ENCODE measurements at places on chromosomes 2 and 18.

GRCh38 chr2:127660291-127660578 is 14.3 kb downstream of the GPR17 start:
- no peak for DNase-seq

DNA sequence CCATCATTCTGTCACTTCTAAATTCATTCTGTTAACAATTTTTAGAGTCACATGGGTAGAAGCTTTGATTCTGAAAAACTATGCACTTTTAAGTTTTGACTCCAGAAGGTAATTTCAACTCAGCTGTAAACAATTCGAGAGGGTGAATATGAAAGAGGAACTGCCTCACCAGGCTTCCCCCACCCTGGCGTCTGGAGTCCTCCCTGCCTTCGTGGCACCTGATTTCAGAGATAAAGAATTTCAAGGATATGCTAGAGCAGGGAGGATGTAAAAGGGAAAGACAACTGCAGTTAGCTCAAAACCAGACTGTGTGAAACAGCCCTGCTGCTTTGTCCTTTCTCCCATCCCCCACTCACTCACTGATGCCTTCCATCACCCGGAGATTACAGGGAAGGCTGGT is 40.7 kb downstream of the ONECUT2 start:
- DNase-seq: no peak

DNA sequence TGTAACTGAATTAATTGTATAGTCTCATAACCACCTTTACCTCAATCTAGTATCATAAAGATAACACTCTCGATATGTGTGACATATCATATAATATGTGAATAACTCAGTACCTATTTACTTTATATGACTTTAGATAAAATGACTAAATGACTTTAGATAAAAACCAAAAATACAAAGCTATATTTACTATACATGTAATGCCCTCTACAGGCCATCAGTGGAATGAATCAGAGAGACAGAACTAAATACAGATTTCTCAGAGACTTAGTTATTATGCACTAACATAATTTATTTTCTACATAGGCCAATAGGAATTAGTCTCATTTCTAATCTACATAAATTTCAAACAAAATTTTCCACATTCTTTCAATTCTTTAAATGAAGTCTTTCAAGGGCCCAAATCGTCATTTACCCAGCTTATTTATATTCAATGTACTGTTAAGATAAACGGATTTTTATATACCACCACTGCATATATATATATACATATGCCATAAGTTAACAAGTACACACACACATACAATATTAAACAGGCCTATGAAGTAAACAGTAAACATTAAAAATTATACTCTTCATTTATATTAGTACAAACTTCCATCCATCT is 219.9 kb downstream of the EXOC6B start:
- DNase-seq: no peak

DNA sequence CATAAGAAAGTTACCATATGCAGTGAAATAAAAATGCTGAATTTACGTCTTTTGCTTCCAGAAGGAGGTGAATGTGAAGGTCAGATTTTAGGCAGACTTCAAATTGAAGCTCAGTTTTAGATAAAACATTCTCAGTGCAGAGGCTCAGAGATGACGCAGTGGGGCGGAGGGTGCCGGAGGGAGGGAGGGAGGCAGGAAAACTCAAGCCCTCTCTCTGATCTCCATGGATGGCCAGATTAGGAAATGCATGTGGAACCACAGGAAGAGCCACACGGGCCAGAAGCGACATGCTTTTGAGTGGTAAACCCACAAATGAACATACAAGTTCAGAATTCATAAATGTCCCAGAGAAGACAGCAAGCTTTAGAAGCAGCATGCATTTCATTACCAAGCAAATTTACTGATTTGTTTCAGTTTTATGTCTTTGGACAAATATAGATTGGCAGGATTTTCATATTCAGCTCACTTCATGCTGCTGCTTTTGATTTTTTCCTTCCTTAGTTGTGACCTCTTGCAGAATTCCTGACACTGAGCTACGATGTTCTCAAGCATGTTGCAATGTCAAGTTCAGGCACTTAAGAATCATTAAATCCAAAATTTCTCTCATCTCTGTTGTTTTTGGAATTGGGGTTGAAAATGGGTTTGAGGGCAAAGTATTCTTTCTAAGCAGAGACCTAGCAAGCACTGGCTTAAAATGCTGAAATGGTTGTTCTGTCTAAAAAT is 29.7 kb upstream of the APCDD1 start:
- DNase-seq: no peak

DNA sequence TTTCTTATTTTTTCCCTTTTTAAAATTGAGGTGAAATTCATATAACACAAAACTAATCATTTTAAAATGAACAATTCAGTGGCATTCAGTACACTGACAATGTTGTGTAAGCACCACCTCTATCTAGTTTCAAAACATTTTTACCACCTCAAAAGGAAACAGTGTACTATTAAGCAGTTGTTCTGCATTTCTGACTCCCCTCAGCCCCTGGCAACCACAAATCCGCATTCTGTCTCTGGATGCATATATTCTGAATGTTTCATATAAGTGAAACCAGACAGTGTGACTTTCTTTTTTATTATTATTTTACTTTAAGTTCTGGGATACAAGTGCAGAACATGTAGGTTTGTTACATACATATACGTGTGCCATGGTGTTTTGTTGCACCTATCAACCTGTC is 19.2 kb upstream of the TANK start:
- no peak for DNase-seq

DNA sequence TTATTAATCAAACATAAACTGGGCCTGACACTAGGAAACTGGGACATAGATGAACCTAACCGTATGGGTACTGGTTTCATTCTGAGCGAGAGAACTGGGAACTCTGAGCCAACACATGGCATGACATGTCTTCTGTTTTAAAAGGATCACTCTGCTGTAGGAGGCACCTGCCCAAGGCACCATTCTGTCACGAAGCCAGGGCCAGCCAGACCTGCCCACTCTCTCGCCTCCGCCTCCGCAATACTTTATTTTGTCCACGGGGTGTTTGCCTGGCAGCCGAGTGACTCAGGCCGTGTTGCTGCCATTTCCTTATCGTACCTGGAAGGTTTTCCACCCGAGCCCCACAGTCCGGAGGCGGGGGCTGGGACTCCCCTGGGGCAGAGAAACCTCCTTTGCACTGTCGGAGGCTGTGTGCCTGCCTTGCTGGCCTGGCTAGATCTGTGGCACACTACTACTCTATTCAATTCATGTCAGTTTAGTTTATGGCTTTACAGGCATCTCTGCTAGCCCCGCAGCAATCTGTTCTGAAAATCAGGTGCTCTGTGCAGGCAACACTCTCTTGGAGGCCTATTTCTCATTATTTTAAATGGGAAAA is 120.4 kb upstream of the ACKR3 start:
- no peak for DNase-seq

- DNase-seq: no peak
Measured at GRCh38 chr2:26655611-26656195, 14.5 kb upstream of the CIB4 start.

GRCh38 chr2:64398516-64399129 is 55.3 kb upstream of the LGALSL start:
- no peak for DNase-seq

DNA sequence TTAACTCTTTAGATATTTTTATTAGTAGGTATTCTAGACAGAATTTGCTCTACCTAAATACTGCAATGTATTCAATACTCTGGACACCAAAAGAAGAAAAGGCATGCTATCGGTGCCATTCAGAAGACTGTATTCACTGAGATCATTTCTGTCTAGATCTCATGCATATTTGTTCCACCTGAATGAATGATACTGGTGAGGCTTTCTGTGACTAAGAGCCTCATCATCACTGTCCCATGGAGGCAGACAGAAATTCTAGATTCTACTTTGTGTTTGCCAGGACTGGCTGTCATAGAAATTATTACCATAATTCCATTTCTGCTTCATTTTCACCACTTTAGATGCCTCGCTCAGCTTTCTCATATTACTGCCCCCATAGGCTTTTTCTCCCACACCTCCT is 340.7 kb downstream of the MBD2 start:
- DNase-seq: no peak

GRCh38 chr2:72998724-72999123 is 72.8 kb downstream of the SFXN5 start:
- no peak for DNase-seq

GRCh38 chr2:14675489-14675888 is 43.0 kb downstream of the LRATD1 start:
- no peak for DNase-seq

DNA sequence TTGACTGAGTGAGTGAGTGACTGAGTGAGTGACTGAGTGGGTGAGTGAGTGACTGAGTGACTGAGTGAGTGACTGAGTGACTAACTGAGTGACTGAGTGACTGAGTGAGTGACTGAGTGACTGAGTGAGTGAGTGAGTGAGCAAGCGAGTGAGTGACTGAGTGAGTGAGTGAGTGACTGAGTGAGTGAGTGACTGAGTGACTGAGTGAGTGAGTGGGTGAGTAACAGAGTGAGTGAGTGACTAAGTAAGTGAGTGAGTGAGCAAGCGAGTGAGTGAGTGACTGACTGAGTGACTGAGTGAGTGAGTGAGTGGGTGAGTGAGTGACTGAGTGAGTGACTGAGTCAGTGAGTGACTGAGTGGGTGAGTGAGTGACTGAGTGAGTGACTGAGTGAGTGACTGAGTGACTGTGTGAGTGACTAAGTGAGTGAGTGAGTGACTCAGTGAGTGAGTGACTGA is 11.9 kb downstream of the MAL start:
- no peak for DNase-seq

DNA sequence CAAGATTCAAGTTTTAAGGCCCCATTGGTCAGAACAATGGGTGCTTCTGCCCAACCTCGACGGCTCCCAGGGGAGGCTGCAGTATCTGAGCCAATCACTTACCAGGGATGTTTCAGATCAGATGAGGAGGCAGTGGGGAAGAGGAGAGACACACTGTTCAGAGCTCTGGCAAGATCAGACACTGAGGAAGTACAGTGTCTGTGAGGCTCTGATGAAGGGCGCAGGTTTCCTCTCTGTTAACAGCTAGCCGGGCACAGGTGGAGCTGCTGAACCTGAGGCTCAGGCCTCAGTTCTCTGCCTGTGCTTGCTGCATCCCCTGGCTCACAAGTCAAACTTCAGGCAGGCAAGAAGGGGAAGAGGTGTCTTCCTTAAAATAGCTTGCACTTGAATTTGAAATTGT is 69.7 kb downstream of the TPO start:
- DNase-seq: no peak

DNA sequence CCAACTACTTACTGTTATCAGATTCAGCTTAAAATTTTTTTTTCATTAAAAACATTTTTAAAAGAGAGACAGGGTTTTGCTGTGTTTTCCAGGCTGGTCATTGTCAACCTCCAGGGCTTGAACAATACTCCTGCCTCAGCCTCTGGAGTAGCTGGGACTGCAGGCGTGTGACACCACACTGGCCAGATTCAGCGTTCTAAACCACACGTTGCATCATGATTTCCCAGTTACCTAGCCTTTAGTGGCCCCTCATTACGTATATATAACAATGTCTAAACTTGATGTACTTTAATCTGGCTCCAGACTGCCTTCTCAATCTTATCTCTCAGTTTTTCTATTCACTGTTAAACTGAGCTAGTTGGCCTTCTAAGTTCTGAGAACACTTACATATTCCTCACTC is 89.6 kb downstream of the COMMD1 start:
- DNase-seq: no peak

DNA sequence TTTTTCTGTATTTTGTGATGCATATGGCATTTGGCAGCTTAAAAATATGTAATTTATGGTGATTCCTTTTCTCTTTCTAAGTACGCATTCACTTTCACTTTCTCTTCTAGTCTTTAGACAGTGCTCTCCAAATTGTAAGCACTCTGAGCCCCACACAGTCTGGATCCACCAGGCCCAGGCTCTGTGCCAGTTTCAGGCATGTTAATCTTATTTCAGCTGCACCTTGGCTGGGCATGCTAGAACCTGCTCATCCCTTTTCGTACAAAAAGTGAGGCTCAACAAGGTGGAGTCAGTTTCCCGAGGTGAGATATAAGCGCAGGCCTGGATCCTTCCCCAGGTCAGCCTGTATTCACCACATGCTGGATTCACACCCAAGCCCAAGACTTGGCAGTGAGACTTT is 203.9 kb downstream of the MTX2 start:
- DNase-seq: no peak

DNA sequence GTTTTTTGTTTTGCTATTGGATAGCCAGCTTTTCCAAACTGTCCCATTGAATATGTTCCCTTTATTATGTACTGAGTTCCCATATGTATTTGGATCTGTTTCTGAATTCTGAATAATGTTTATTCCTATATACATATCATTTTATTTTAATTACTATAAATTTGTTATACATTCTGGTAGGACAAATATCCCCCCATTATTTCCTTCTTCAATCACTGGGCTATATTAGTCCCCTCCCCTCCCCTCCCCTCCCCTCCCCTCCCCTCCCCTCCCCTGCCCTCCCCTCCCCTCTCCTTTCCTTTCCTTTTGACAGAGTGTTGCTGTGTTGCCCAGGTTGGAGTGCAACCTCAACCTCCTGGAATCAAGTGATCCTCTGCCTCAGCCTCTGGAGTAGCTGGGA is 26.3 kb downstream of the RAB3GAP1 start:
- DNase-seq: no peak

GRCh38 chr2:637406-637776 is 39.8 kb downstream of the TMEM18 start:
- DNase-seq: no peak

DNA sequence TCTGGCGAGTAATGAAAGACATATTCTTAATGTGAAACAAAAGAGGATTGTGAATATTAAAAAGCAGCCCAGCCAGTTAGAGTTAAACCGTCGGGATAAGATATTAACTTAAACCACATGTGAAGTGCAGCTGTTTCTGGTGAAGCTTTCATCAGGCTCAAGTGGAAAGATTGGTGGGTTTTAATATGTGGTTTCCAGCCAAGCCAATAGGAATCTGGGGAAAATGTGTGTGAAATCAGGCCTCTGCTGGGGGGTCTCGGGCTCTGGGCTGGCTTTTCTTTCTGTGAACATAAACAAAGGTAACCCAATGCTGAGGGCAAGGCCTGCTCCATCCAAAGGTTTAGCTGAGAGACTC is 279.6 kb downstream of the SLC4A3 start:
- no peak for DNase-seq

GRCh38 chr2:31221544-31221943 is 4.2 kb upstream of the CAPN14 start:
- DNase-seq: no peak

DNA sequence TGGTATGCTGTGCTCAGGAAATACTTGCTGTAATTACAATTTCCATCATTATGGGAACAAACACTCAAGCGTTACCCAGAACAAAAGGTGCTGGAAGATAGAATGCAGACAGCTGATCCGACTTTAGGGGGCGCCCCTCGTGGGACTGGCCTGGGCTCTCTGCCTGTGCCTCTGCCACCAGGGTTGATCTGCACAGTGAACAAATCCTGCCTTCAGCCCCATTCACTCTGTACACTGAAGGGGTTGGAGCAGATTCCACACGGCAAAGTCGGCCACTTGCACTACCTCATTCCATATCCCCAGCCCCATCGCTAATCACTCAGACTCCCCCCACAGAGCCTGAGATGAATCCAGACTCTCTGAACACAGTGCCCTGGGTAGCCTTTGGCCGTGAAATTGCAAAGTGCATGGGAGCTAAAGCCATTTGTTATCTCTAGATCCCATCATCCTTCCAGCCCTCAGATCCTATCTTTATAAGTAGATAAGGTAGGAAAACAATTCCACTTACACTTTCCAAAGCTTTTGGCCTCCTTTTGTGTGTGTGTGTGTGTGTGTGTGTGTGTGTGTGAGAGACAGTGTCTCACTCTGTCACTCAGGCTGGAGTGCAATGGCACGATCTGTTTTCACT is 69.3 kb downstream of the INPP5D start:
- no peak for DNase-seq

GRCh38 chr2:221156062-221156734 is 415.9 kb downstream of the EPHA4 start:
- no peak for DNase-seq

- no peak for DNase-seq
Measured at GRCh38 chr2:85745619-85746018, 8.2 kb upstream of the ATOH8 start.
